ENCODE measurements at places on chromosomes 13 and 19.
A peak's percentile ranks its signal among the peaks of the same experiment; 100 is the strongest.

- DNase-seq, result no peak
Measured at GRCh38 chr13:37534181-37534580, 64.4 kb downstream of the POSTN start.

DNA sequence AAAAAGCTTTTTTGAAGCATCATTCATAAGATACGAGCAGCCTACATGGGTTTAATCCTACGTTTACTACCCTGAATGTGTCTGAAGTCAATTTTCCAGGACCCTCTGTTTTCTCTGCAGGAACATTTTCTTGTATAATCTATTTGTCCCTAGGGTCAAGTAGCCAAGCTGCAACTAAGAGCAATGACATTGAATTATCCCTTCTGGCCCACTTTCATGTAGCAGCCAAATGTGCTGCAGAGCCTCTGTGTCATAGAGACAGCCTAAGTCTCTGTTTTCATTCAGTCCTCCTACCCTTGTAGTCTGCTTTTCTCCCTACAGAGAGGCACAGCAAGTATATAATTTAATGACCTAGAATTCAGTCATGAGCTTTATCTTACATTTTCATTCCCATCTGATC, 82.1 kb downstream of the ZAR1L start:
- DNase-seq, result no peak

GRCh38 chr19:33687481-33688170, 65.9 kb downstream of the CHST8 start:
- DNase-seq, result no peak

- no peak for DNase-seq
Measured at GRCh38 chr13:93715866-93716265, 489.3 kb downstream of the GPC6 start.

DNA sequence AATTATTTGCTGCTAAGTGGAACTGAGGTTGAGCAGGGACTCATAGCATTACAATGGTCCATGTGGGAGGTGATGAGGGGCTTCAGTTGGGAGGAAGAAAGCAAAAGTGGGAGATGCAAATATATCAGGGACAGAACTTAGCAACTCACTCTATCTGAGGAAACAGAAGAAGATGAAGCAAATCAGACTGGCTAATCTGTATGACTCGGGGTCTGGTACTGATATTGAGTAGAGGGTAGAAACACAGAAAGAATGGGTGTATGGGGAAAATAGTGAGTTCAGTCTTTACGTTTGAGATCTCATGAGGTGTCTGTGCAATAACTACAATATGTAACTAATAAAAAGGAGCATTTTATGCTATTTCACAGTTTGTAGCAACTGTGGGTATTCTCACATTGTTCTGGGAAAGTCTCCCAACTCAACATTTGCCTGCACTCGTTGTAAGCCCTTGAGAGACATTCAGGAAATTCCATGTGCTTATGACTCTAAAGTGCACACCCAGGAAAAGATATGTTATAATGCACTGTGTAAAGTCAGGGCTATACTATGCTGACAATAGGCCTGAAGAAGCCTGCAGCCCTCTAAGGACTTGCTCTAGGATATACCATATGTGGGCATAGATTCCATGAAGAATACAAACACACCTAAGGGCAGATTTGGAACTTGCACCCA, 183.5 kb downstream of the SPRY2 start:
- no peak for DNase-seq

DNA sequence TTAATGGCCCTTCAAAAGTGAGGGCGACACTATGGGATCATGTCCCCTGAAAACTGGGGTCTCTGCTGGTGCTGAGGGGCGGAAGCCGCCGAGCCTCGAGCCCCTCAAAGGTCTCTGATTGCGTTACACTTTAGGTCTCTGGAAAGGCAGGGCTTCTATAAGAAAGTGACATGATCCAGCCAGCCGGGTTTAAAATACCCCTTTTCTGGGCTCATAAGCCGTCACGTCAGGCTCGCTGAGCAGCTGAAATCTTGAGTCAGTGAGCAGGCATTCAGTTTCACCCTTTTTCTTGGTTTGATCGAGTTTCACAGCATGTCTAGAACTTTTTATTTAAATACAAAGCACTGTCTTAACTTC, 600 bp upstream of the HMGB1 start:
- DNase-seq, result no peak

DNA sequence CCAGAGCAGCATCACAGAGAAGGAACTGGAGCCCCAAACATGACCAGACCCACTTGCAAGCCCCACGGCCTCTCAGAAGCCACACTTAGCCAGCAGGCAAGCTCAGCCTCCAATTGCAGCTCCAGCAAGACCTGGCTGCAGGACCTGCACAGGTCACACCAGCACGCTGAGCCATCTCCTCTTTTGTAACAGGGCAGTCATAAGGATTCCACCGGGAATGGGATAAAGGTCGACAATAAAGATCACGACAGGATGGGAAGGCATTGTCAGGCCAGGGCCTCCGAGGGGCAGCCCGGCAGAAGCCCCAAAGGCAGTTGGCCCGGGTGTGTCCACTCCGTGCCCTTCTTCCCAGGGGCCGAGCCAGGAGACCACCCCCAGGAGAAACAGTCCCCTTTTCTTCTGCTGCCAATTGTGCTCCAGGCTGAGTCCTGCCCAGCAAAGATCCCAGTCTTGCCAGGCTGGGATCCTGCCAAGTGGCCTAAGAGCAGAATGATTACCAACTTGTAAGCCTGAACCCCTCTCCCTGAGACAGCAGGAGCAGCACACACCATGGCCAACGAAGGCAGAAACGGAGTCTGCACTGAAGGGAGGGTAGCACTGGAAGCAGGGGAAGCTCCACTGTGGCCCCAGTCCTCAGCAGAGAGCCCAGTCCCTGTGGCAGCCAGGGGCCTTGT, 12.5 kb downstream of the PEPD start:
- DNase-seq, result no peak

GRCh38 chr19:6224308-6224675, 55.5 kb downstream of the MLLT1 start:
- DNase-seq, result no peak

- no peak for DNase-seq
Measured at GRCh38 chr19:43561139-43561970, 14.0 kb downstream of the XRCC1 start.

DNA sequence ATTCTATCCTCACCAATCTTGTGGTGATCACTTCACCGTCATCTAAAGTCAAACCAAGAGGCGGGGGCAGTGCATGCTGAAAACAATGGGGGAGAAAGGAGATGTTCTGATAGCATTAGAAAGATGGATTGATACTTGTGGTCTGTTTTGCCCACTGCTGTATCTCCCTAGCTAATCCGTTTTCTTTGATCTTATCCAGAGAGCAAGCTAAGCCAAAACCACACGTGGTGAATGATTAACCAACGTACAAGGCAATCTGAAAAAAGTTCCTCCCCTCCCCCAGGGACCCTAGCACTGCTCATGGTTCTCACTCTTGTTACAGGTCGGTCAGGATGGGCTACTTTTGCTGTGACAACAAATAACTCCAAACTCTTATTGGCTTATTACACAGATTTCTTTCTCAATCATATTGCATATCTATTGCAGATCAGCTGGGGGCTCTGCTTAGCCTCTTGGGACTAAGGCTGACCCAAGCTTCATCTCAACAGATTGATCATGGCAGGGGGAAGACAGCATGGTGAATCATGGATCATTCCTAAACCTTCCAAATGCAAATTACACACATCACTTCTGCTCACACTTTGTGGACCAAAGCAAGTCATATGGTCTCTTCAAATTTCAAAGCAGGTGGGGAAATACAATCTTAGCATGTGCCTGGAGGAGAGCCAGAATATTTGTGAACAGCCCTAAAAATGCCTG, 11.9 kb upstream of the C13orf42 start:
- DNase-seq, result no peak

DNA sequence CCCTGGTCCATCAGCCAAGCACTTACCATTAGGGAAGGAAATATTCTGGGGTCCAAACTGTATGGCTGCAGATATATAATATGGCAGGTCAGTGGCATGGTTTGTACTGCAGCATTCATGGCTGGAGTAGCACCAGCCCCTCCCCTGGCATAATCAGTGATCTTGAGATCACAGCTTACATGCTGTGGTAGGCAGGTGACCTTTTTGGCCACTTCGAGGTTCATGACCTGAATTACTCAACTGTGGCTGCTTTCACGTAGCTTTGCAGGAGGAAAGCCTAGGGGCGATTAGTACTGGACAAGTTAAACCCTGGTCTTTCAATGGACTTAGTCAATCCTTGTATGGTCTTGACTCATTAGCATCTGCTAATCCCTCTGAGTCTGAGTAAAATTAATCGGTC, 169.8 kb downstream of the SPRY2 start:
- DNase-seq, result no peak

- peak; percentile 39 for DNase-seq
Measured at GRCh38 chr19:55116232-55116858, 1.1 kb downstream of the PPP1R12C start.

DNA sequence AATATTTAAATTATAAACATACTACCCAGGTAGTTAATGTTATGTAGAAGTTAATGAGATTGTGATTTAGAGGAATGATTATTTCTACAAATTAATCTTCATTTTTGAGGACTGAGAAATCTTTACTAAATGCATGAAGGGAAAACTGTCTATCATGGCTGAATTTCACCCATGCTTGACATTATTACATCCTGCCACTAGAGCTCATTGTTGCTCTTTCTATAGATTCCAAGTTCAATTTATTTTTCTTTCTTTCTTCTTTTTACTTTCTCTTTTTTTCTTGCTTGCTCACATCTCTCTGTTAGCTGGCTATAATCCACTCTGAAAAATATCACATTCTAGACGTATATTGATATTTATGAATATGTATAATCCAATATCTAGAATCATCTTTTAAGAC, 505.0 kb upstream of the KLHL1 start:
- no peak for DNase-seq

DNA sequence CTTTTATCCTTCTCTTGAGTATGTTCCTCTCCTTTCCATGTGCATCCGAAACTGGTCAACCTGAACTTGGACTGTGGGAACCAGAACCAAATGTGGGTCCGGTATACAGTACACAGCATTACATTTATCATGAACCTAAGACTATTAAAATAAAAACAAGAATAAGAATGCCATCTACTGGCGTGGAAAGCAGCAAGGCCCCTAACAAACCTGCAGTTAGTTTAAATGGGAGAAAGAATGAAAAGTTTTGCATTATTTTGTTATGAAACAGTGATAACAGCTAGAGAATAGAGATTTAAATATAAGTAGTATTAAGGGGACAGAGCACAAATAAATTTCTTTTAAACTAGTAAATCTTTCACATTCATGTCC, 159.5 kb downstream of the RBM26 start:
- no peak for DNase-seq

DNA sequence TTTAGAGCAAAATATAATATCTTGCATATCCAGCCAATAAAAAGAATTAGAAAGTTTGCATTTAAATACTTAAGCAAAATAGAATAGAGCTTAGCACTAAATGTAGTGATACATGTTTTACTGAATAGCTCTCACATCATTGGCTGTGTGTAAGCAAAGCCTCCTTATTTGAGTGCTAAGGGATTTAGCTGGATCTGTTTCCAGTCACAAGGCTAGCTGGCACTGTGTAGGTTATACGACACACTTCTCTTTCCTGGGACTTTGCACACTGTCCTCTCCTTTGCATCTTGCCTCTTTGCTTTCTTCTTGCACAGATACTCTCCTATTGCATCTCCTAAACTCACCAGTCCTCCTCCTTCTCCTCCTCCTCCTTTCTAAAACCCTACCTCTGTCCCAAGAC, 423.8 kb downstream of the KLF5 start:
- no peak for DNase-seq

- DNase-seq, result no peak
Measured at GRCh38 chr13:26941345-26942174, 181.0 kb upstream of the GPR12 start.

DNA sequence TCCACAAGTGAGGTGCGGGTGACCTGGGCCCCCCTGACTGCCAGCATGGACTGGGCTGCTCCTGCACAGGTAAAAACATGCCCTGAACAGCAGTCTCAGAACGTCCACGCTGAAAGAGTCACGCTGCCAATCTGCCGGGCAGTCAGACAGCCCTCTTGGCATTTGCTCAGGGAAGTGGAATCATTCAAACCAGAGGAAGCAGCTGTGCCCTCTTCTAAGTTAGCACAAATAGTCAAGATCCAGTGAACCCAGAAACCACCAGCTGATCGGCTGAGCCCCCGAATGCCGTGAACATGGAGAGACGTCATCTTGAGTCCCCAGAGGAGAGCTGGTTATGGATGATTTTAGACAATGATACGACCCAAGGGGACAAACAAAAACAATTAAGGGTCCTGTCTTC, 34.4 kb downstream of the KLF2 start:
- no peak for DNase-seq

- DNase-seq, result no peak
Measured at GRCh38 chr19:28737021-28737895, 475.7 kb downstream of the UQCRFS1 start.

DNA sequence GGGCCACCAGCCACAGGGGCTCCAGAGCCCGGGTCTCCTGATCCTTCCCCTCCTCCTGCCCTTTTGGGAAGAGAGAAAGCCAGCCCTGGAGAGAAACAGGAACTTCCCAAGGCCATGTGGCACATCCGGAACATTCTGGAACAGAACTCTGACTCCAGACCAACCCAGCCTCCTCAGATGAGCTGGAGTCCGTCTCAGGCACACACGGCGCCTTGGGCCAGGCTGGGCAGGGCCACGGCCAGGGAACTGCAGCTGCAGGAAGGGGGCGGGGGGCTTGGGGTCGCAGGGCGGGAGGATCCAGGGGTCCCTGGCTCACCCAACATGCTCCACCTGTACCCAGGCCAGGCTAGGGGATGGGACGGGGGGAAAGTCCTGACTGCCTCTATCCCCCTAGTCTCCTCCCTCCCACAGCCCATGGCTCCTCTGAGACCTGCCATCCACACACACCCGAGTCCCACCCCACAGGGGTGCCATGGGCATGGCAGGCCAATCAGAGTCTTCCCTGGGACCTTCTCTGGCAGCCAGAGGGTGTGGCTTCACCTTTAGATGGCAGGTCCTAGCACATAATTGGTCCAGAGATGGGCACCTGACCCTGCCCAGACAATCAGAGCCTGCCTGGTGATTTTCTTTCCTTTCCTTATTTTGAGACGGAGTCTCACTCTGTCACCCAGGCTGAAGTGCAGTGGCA, 22.9 kb downstream of the SBNO2 start:
- no peak for DNase-seq

GRCh38 chr13:36261011-36261410, 36.6 kb downstream of the CCDC169 start:
- no peak for DNase-seq

GRCh38 chr13:74046431-74046830, 87.8 kb downstream of the KLF12 start:
- no peak for DNase-seq

- DNase-seq, result no peak
Measured at GRCh38 chr19:41552558-41552957, 23.4 kb upstream of the CEACAM21 start.

- no peak for DNase-seq
Measured at GRCh38 chr13:109271555-109272541, 514.5 kb downstream of the IRS2 start.

GRCh38 chr19:1103132-1103707, 574 bp upstream of the GPX4 start:
- no peak for DNase-seq

GRCh38 chr13:75641026-75641425, 4.9 kb downstream of the LMO7 start:
- no peak for DNase-seq
